ENCODE measurements at places on chromosomes 5 and 9. TPM values are rescaled to one million over a fixed set of nuclear protein-coding genes. Genes with fewer than 3 reads are reported as not detected.

Gene CCIN
- 0.14 TPM for total RNA-seq

GRCh38 chr9:90007516-90008440, 403.0 kb downstream of the GADD45G start:
- no peak for DNase-seq

Gene IFNA21
- total RNA-seq = not detected

DNA sequence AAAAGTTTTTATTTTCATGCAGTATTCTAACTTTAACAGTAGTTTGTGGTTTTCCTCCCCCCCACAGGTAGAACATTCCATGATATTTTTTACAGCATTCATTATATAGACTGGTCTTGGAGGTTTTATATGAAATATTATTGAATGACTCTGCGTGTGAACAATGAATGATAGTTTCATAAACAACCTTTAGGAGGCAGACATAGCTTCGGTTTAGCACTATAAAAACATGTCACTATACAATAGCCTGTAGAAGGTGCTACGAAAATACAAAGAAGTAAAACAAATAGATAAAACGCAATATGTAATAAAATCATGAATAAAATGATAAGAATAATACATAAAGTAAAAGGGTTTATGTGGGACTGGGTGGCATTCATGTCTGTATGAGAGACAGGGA, 8.5 kb downstream of the KLF4 start:
- DNase-seq = peak; percentile 37

Gene UNC5A
- 0.51 TPM for total RNA-seq

Gene CDH12
- not detected for total RNA-seq

GRCh38 chr5:119032656-119033055, 38.2 kb upstream of the DMXL1 start:
- DNase-seq = no peak

- DNase-seq = peak; percentile 93
Measured at GRCh38 chr9:87862536-87863268, 20.0 kb upstream of the SPATA31E1 start.

DNA sequence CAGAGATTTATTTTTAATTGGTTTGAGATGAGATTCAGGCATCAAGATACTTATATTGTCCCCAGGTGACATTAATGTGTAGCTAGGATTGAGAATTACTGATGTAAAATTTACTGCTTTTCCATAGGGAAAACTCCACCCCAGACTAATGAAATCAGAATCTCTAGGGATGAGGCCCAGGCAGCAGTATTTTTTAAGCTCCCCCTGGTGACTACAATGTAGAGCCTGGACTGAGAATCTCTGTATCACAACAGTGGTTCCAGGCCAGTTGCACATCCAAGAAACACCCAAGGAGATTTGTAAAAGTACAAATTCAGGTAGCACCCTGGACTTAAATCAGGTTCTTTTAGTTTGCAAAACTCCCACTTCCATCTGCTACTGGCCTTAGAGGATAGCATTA, 185.7 kb downstream of the MARCHF11 start:
- no peak for DNase-seq

Gene SPAAR
- total RNA-seq = not detected

Gene SOX30
- not detected for total RNA-seq

Gene AK6
- total RNA-seq = 38.4 TPM

Gene DMGDH
- 0.07 TPM for total RNA-seq

DNA sequence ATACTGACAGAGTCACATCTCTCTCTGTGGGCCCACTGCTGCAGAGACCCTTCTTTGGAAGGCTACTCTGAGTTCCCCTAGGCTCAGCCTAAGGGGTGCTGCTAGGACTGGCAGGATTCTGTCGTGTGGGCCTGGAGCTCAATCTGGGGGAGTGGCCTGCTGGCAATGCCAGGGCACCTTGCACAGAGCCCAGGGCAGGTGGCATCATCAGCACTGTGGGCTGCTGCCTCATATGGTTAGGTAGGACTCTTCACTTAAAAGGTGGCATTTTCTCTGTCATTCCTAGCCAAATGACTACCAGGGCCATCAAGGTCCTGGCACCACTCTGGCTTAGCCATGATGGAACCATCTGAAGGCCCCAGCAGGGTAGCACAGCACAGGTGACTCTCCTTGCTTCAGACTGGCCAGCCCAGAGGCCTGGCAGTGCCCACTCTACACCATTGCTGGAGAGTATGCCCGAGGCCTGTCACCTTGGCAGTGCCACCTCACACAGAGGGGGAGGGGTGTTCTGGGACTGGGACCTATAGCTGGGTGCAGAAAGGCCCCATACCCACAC, 21.9 kb downstream of the PITX1 start:
- DNase-seq = no peak

DNA sequence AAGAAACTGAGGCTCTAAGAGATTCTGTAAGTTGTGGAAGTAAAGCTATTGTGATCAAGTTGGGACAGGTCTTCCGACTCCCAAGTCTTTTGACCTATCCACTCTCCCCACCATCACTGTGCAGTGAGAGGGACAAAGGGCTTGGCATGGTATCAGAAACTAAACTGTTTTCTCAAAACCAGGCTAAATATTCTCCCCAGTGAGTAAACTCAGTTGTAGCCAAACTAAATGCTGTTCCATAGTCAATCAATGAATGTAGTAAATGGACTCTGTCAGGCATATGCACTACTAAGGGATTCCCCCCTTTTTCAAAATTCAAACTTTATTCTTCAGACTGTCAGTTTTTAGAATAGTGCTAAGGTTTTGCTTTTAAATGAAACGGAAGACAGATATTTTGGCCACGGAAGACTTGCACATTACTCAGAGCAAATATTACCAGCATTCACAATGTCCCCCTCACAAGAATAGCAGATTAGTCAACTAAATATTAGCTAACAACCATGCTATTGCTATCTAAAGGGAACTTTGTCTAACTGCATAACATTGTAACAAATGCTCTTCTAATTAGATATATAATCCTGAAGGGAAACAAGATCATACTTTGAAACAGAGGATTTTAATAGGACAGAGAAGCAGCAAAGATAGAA, 7.1 kb downstream of the PRKAA1 start:
- no peak for DNase-seq

GRCh38 chr5:174998131-174998730, 273.8 kb downstream of the MSX2 start:
- DNase-seq = peak; percentile 37

DNA sequence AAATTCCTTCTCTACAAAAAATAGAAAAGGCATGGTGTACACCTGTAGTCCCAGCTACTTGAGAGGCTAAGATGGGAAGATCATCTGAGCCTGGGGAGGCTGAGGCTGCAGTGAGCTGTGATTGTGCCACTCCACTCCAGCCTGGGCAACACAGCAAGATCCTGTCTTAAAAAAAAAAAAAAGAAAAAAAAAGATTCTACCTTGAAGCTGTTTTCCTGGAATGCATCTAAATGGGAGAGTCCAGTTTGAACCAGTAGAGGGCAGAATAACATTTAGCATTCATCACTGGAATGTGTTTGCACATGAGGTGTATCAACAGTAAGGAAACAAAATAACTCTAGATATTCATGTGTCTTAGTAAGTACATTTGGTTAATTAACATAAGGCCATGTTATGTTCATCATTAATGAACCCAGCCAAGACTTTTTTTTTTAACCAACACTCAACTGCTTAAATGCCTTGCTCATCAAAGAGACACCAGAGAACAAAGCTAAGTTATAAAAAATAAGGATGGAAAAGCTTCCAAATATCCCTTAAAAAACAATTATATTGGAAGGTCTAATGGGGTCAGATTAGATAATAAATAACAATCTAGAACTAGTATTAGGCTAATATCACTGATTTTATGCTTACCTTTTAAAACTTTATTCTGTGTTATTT, 16.1 kb downstream of the IFNE start:
- peak; percentile 50 for DNase-seq

DNA sequence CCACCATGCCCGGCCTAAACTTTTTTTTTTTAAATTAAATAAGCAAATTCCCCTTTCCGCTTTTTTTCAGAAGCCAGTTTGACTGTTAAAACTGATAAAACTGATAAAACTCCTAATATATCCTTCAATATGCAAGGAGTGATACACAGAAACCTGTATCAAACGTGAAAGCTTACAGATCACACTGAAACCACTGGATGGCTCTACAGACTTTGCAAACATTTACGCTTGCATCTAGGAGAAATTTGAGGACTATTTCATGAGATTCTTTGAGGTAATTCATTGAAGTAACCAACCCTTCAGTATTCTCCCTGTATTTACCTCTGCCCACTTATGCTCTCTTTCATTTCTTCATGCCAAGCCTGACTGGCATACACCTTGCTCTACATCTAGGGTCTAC, 40.6 kb upstream of the CHD1 start:
- no peak for DNase-seq

GRCh38 chr5:17304282-17304681, 86.9 kb downstream of the BASP1 start:
- no peak for DNase-seq

Gene TAF11L3
- not detected for total RNA-seq

- peak; percentile 97 for DNase-seq
Measured at GRCh38 chr9:33264473-33265177, at the start of the genes BAG1 and CHMP5. BAG1 (minus strand) TSS chr9:33264708. CHMP5 (plus strand) TSS chr9:33265049; CDS start chr9:33265079, 30 bp downstream.
